ENCODE measurements at places on chromosomes 16 and 17.

GRCh38 chr16:23754594-23755483 is at the start of gene CHP2:
CHP2 (plus strand) TSS chr16:23755026; CDS start chr16:23755050, 24 bp downstream.
- no peak for DNase-seq

DNA sequence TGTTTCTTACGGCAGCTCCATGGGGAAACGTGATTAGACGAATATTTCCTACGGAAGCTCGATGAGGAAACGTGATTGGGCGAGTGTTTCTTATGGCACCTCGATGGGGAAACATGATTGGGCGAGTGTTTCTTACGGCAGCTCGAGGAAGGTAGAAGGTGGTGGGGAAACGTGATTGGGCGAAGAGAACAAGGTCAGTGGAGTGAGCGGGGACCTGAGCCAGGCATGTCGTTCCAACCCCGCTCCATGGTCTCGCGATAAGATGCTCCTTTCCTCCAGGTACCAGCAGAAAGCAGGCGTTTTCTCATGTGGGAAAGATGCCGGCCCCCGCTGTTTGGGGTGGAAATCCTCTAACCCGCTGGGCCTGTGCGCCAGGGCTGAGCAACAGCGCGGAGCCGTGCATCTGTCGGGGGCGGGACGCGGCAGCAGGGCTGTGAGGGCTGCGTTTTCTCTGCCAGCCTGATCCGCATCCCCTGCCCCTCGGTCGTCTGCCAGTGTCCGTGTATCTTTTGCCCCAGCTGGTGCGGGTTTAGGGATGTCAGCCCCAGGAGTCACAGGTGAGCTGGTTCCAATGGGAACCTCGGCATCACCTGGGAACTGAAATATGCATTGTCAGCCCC is 25.6 kb upstream of the DOC2B start:
- DNase-seq, result no peak

DNA sequence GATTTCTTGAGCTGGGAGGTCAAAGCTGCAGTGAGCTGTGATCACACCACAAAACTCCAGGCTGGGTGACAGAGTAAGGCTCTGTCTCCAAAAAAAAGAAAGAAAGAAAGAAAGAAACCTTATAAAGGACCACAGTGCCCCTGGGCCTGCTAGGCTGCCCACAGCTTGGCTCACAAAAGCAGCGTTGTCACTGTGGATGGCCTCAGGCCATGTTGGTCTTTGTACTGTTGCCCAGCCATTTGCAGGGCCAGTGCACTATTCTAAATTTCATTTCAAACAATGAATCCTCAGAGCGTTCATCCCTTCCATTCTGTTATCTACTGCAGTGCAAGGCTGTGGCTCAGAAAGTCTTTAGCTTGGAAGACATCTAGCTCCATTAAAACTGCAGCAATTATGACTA is 208.4 kb downstream of the SLC39A11 start:
- no peak for DNase-seq

GRCh38 chr17:30495586-30495985 is 18.4 kb downstream of the GOSR1 start:
- no peak for DNase-seq

- no peak for DNase-seq
Observed at GRCh38 chr17:622356-622755, 92.3 kb downstream of the VPS53 start.

All from stimulated activated CD4-positive, alpha-beta T cell treated with anti-CD3 and anti-CD28 coated beads, Interleukin-1b, Interleukin-23, amount 100 ng/mL, for 24 hours (primary cell).